Keratinocyte (primary cell): ENCODE measurements at places on chromosomes 5 and 9. TPM values are rescaled to one million over a fixed set of nuclear protein-coding genes. Genes with fewer than 3 reads are reported as not detected.

DNA sequence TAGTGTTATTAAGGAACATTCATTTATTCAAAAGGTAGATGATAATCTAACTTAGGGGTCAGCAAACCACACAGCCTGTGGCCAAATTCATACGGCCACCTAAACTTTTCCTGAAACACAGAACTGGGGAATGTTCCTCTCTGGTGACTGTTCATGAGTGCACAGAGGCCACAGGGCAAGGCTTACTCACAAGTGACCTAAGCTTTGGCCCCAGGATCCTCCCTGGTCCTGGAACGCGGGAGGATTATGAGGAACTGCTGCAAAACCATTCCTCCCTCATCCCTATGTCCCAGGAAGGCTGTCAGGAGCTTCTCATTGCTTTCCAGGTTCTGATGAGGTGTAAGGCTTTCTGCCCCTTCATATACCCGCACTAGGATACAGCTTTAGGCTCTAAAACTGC lies 397.6 kb downstream of the SEMA5A start:
- no peak for DNase-seq

IGFBPL1 gene
- polyA plus RNA-seq: not detected in 3 replicates

DNA sequence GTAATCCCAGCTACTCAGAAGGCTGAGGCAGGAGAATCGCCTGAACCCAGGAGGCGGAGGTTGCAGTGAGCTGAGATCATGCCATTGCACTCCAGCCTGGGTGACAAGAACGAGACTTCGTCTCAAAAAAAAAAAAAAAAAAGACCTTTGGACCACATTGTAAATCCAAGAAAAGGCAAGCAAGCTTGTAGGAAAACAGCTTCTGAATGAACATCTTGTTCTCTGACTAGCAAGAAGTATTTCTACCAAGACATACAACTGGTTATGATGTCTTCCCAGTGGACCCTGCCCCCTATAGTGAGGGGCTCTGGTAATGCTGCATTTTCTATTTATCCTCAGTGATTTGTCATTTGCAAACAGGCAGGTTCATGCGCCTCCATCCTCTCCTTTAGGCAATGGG lies 4.5 kb upstream of the EIF4EBP3 start:
- no peak for DNase-seq

SPARC gene
- 289 to 702 TPM (median 397 TPM) in 3 replicates for polyA plus RNA-seq

DNA sequence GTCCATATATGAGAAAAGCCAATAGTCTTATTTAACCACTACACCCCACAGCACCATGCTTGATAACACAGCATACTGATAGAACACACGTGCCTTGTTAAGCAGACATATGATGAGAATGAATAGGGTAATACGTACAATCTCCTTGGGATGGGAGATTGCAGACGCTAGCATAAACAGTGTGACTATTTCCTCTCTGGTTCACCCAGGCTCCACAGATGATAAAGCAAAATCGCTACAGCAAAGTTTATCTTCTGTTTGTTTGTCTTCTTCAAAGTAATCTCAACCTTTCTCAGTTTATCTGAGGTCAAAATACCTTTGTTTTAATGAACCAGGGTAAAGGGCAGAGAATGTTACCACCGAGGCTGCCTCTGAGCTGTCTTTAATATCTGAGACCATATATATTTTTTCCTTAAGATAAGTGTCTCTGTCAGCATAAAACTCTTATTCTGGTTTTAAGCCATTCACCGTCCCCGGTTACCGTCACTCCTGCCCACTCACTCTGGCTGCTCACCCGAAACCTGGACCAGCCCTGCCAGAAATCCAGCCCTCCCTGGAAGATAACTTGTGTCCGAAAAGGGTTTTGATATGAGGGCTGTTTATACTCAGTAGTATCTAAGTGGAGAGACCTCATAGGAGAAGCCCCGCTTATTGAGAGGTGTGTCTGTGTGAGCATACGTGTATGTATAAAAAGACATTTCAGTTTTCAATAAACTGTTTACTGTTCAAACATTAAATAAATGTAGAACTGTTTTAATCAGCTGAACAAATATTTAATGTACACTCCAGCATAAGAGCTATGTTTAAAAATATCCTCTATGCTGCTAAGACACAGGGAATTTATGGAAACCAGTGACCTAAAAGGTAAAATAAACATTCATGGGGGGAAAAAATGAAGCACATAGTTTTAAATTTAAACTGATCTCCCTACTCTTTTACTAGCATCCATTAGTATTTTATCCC lies 465.4 kb downstream of the RASEF start:
- DNase-seq: no peak

GRCh38 chr5:79982136-79982535 lies 8.9 kb downstream of the MTX3 start:
- DNase-seq: no peak
